NCI-H1417 treated with DMSO at 0.1 percent for 48 hours (cell line): ENCODE measurements at places on chromosomes 11 and 22.

- no peak for DNase-seq
These were observed 12.3 kb downstream of the TSPAN32 start for GRCh38 chr11:2314136-2314524.

DNA sequence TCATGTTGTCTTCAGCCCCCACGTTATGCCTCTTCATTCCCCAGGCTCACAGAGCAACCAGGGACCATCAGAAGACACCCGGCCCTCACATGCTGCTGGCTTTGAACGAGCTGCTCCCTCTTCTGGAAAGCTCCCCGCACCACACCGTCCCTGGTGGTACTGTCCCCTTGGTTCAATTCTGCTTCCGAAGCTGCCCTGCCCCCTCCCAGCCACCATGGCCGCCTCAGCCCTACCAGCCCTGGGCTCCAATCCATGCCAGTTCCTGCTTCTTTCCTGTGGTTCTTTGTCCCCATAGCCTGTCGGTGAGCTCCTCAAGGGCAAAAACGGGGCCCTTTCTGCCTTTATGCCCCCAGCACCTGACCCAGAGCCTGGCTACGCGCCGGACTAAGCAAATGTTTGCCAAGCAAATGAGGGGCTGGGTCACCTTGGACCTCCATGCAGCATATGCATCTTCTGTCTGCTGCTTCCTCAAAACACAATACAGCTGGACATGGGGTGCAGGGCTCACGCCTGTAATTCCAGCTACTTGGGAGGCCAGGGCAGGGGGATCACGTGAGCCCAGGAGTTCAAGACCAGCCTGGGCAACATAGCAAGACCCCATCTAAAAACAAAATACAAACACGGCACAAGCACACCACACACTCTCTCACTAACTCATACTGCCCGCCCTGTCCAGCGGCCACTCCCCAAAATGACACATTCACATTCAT lies 21.3 kb downstream of the TNKS1BP1 start:
- DNase-seq = no peak

DNA sequence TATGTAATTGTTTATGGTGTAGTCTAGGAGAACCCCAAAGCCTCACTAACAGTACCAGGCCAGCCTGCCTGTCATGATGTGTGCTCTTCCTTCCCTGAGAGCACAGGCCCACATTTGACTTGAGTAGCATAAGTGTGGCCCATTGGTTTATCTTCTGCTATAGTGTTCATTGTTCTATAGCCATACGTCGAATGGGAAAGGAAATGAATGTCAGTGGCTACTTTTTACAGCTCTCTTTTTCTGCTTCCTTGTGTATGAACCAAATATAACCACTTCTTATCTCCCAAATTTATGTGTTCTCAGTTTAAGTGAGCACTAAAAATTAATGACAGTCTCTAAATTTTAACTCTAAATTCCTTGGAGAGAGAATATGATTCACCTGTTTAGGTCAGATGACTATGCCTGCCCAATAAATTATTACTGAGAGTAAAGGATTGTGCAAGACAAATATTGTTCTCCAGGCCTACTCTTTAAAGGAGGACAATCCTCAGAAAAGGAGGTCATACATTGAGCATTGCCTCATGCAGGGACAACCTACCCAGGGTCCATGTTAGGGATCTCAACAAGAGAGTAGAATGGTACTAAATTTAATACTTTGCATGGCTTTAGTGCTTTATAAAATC lies 222.9 kb upstream of the ARHGAP20 start:
- no peak for DNase-seq

GRCh38 chr11:93080146-93080759 lies 110.8 kb downstream of the MTNR1B start:
- no peak for DNase-seq

- no peak for DNase-seq
These were observed 35.4 kb downstream of the MUC2 start for GRCh38 chr11:1109918-1110705.

DNA sequence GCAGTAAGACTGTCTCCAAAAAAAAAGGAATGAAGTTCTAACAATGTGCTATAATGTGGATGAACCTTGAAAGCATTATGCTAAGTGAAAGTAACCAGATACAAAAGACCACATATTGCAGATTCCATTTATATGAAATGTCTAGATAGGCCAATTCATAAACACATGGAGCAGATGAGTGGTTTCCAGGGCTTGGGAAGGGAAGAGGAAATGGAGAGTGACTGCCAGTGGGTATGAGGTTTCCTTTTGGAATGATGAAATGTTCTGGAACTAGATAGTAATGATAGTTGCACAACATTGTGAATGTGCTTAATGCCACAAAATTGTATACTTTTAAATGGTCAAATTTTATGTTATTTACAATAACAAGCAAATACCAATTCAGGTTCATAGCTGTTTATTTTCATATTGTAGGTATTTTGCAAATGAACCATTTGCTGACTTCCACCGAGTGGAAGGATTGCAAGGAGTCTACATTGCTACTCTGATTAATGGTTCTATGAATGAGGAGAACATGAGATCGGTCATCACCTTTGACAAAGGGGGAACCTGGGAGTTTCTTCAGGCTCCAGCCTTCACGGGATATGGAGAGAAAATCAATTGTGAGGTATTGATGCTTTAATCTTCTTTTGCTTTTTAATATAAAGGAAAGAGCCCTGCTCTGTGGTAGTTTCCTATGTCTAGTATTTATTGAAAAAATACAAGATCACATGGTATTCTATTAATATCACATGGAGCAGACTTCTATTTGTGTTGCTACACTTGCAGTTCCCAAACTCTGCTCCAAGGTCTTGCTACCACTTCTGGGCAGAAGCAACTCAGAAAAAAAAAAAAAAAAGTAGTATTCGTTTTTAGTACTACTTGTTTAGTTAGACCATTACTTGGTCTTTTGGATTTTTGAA lies 67.7 kb upstream of the SORL1-AS1 start:
- DNase-seq = no peak

DNA sequence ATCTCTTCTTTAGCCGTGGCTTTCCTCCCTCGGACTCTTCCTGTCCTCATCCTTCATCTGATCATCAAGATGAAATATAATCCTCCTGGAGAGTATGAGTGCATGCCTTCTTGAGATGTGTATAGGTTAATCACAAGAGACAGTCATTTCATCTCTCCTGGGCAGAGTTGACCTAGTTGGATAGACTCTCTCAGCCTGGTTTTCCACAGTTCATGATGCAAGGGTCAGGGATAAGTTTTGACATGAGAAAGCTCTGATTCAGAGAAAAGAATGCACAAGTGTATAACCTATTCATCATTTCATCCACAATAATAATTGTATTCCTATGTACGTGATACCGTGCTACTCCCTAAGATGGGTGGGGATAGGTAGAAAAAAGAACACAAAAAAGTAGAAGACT lies 33.2 kb upstream of the CCDC90B start:
- DNase-seq = no peak

- no peak for DNase-seq
These were observed 4.8 kb downstream of the TIMP3 start for GRCh38 chr22:32806296-32806695.

- DNase-seq = no peak
These were observed 3.7 kb downstream of the SERPIND1 start for GRCh38 chr22:20777420-20778177.

- no peak for DNase-seq
These were observed 145.6 kb downstream of the CSNK2A3 start for GRCh38 chr11:11207428-11207827.

- DNase-seq = no peak
These were observed 165.8 kb upstream of the SYT13 start for GRCh38 chr11:45451766-45452440.

GRCh38 chr11:74412733-74413359 lies 14.6 kb upstream of the PGM2L1 start:
- DNase-seq = no peak

- no peak for DNase-seq
These were observed 71.6 kb downstream of the RPL27A start for GRCh38 chr11:8754241-8754640.

GRCh38 chr11:88281317-88281712 lies 56.2 kb downstream of the CTSC start:
- DNase-seq = no peak

DNA sequence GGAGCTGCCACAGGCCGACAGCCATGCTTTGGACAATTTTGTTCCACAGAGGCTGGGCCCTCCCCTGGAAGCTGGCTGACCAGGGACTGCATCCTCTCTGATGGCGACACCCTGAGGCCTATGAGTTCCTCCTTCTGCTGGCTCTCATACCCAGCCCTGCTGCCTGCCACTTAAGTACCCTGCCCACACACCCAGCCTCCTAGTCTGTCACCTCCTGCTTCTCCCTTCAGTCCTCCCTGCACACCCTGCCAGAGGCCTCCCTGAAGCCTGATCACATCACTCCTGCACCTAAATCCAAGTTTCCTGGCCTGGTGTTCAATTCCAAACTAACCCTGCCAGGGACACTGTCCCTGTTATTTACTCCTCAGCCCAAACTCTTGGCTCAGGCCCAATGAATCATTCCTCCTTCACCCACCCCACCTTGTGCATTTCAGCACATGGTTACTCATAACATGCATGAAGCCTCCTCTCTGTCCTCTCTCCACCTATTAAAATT lies 136.7 kb upstream of the NECTIN1 start:
- no peak for DNase-seq

GRCh38 chr11:126990716-126991480 lies 9.7 kb downstream of the KIRREL3 start:
- no peak for DNase-seq
